NCI-H446 treated with DMSO at 0.1 percent for 48 hours (cell line): ENCODE measurements at places on chromosomes 4 and X.

DNA sequence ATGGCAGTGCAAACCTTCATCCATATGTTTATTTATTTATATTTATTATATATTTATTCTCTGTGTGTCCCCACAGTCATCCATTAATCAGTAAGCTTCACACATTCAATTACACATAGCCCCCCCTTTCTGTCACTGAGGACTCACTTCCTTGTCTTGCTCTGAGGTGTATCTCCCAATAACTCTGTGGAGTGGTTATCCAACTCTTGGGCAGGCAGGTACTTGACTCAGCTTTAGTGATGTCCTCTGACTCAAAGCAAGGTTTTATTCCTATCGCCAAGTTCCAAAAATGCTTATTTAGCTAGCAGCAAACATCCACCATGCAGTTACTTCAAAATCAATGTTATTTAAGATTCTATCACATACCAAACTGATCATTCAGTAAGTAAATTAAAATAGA, 25.2 kb upstream of the NDP start:
- DNase-seq = no peak

GRCh38 chr4:73662709-73663546, 42.7 kb upstream of the RASSF6 start:
- no peak for DNase-seq

GRCh38 chr4:79164907-79165610, 160.8 kb downstream of the NAA11 start:
- peak; percentile 93 for DNase-seq

DNA sequence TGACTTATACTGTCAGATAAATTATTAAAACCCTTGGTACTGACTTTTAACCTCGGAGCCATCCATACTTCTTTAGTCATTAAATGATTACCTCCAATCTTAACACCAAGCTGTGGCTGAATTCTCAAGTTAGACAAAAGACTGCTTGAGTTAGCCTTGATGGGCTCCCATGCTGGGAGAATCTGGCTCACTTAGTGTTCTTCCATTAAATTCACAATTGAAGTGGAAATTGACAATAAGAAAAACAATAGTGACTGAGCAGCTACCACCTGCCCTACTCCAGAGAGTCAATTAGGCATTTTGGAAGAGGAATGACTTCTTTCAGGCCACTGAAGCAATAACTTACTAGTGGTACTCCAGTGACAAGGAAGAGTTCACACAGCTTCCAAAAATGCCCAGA, 503.0 kb upstream of the CPXCR1 start:
- DNase-seq = no peak

GRCh38 chr4:38920677-38921076, 53.1 kb downstream of the FAM114A1 start:
- no peak for DNase-seq

DNA sequence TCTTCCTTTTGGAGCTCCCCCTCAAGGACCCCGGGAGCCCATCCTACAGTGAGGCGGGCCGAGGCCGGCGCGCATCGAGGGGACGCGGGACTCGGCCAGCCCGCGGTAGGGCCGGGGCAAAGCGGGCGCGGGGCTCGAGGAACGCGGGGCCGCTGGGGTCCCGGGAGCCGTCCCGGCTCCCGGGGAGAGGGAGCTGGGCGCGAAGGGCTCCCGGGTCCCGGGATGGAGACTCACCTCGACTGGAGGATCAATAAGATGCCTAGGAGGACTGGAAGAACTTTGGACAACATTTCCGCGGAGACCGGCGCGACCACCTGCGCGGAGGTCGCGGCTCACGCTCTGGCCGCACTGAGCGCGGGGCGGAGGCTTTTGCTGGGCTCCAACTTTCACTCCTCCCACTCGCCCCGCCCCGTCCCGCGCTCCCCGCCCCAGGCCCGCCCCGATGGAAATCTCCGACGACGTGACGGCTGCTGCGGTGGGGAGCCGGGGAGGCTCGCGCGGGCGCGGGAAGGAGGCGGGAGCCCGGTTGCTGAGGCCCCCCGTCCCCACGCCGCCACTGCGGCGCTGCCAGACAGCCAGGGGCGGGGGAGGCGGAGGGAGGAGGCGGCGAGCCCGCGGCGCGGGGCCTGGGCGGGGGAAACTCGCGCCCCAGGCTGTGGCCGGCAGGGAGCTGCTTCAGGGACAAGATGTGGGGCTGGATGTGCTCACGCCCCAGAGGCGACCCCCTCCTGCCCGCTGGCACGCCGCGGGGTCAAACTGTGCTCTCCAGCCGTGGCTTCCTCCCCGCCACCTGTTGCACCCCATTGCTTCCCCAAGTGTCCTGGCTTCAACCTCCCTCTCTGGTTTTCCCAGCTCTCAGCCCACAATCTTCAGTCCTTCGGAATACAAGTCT, at the start of gene GABRE:
Gene GABRE (minus strand): TSS at position 341 of the 892 bp plus-strand sequence. CDS start 51 bp downstream, at position 290.
- DNase-seq = no peak

DNA sequence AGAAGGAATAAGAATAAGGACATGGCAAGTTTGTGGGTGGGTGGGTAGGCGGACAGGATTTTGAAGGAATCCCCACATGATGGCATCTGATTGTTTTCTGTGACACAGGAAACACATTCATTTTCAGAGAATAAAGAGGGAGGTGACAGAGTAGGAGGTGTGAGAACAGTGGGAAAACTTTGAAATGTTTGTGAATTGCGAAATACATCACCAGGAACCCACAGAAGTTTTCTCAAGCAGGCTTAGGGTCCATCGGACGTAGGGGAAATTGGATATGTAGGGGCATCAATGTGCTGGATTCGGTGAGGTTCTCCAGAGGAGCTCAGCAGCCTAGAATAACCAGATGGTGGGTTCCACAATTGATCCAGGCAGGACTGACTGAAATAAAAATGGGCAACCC, 171.6 kb downstream of the GLRA2 start:
- no peak for DNase-seq

- no peak for DNase-seq
These were observed 55.9 kb downstream of the RBM47 start for GRCh38 chr4:40573593-40574311.

- DNase-seq = no peak
These were observed 967.2 kb downstream of the RPA4 start for GRCh38 chrX:97850911-97851310.

DNA sequence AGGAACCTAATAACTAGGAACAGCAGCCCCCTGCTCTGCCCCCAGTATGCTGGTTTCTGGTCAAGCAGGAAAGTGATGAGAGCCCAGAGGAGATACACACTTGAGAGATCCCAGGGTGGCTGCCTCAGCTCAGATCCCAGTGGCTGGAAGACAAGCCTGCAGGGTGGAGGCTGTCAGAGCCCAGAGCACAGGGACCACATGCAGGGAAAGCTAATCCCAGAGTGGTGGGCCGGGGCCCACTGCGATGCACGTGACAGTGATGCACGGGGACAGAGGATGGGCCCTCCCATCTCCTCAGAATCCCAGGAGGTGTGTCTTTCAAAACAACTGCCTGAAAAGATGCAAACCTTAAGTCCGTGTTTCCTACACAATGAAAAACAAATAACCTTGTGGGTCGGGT, 29.1 kb upstream of the CRMP1 start:
- no peak for DNase-seq

- DNase-seq = no peak
These were observed 35.6 kb upstream of the KCNE5 start for GRCh38 chrX:109660435-109661143.

GRCh38 chr4:154958121-154958520, 177.0 kb downstream of the RBM46 start:
- DNase-seq = no peak

- no peak for DNase-seq
These were observed 162.7 kb upstream of the KIT start for GRCh38 chr4:54495091-54495490.

GRCh38 chrX:129557844-129558480, 17.9 kb downstream of the OCRL start:
- DNase-seq = no peak

DNA sequence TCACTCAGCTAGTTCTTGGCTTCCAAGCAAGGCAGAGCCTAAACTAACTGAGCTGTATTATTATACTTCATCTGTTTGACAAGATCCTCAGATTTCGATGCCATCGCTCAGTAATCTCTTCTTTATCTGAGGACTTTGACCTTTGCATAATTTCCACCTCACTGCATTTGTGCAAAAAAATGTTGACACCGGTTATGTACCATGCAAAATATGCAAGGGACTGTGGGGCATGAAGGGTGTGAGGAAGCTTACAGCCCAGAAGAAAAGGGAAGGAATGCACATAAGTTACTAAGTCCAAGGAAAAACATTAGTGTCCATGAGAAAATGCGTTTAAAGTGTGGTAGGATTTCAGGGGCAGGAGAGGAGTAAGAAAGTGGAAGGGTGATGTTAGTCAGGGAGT, 295.4 kb downstream of the PACRGL start:
- DNase-seq = no peak

GRCh38 chr4:472881-473569, 25.9 kb downstream of the ZNF721 start:
- DNase-seq = no peak

DNA sequence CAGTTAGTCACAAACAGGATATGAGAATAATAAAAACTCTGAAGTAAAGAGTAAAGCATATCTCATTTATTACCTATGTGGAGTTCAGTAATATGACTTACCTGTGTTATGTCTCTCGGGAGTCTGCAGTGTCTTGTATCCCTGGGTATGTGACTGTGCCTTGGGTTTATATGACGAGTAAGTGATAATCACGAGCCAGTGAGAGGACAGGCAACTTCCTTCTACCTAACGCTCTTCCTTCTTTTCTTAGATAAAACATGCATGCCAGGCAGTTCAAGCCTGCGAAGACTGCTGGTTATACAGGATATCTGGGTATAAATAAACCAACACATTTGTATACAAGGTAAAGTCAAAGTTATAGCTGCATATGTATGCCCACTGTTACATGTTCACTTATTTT, at the start of gene HPGDS:
Gene HPGDS (minus strand): TSS at position 143 of the 400 bp plus-strand sequence. CDS start 8,207 bp downstream, outside the sequence.
- no peak for DNase-seq

- DNase-seq = no peak
These were observed 930.1 kb downstream of the ADGRL3 start for GRCh38 chr4:62130230-62130629.

GRCh38 chrX:41047878-41048534, 37.2 kb upstream of the USP9X start:
- DNase-seq = no peak

DNA sequence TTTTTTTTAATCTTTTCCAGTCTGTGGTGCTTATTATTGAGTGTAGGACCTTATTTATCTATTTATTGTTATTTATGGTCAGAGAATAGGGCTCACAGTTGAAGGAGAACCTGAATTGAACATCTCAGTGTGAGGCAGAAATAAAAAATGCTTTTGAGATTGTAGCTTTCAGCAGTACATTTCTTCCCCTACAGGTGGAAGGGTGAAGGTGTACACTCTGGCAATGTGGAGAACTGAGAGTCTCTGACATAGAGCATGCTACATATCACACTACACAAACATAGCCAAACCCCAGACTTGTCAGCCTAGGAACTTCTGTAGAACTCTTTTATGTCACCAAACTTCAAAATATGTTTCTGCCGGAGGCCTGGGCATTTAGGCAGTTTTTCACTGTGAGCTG, 140.2 kb downstream of the STIM2 start:
- no peak for DNase-seq

- no peak for DNase-seq
These were observed 5.6 kb downstream of the SDAD1 start for GRCh38 chr4:75985116-75985515.

GRCh38 chr4:138892483-138893407, 122.8 kb upstream of the NOCT start:
- DNase-seq = no peak

GRCh38 chr4:185787926-185788679, 23.9 kb downstream of the SORBS2 start:
- no peak for DNase-seq

GRCh38 chr4:184343502-184344177, 126.0 kb upstream of the ENPP6 start:
- DNase-seq = no peak

GRCh38 chr4:53380221-53380620, 2.8 kb downstream of the FIP1L1 start:
- DNase-seq = no peak

DNA sequence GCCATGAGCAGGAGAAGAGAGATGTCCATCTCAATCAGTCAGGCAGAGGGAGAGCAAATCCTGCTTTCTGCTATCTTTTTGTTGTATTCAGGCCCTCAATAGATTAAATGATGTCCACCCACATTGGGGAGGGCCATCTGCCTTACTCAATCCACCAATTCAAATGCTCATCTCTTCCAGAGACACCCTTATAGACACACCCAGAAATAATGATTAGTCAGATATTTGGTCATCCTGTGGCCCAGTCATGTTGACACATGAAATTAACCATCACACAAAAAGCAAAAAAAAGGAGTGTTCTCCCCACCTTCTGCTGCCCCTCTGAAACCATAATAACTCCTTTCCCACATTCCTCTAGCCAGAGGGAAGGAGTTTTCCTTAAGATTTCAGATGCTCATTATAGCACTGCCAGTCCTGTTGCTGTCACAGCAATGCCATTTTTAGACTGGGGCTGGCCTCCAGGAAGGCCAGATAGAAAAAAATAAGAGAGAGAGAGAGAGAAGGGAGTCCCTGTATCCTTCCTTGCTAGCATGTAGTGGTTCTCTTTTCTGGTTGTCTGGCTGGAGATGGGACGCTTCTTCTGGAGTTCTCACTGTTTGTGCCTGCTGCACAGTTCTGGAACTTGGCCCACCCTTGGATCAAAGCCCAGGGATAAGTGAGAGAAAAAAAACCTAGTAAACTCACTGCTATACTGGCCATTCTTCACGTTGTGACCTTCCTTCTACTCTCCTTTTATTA, 177.7 kb downstream of the RBM46 start:
- DNase-seq = no peak

GRCh38 chrX:131067846-131068745, 9.9 kb downstream of the ARHGAP36 start:
- no peak for DNase-seq

DNA sequence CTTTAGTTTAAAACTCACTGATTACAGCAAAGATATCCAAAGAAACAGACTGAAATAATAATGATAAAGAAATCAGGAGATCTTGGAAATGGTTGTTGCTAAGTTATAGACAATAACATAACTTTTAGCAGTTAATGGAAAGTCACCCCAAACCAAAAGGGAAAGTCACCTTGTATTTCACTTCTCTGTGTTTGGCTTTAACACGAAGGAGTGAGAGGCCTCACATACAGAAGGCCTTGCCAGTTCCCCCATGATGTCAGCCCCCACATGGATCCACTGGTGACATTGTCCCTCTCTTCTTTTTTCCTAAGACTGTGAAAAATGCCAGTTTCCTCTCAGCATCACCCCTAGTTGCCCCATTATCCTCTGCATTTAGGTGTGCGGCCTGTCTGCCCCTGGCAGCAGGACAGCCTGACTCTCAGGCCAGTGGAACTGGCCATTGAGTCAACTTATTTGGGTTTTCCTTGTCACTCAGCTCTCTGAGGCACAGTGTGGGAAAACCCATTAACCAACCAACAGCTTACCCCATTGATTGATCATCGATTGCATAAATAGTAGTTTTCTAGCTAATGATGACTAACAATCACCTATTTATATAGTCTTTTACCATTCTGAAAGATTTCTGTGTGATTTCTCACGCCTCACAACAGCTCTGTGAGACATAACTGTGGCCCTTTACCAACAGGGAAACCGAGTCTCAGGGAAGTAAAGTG, 308.1 kb downstream of the PTTG2 start:
- no peak for DNase-seq

DNA sequence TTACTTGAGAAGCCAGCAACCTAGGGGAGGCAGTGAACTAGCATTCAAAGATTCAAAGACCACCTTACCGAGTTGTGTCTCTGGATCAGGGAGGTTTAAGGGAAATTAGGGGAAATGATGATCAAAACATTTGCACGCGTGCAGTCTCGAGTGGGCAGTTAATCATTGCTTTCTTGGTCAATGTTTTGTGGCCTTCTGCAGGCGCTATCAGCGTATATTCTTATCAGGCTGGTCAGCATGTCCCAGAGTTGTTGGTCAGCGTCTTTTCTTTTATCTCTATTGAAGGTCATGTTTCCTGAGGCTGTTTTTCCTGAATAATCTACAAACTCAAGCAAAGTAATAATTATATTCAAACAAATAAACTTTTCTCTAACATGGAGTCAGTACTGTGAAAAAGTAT, 84.0 kb upstream of the ZNF81 start:
- no peak for DNase-seq
